ENCODE measurements at places on chromosomes 5 and 9.

DNA sequence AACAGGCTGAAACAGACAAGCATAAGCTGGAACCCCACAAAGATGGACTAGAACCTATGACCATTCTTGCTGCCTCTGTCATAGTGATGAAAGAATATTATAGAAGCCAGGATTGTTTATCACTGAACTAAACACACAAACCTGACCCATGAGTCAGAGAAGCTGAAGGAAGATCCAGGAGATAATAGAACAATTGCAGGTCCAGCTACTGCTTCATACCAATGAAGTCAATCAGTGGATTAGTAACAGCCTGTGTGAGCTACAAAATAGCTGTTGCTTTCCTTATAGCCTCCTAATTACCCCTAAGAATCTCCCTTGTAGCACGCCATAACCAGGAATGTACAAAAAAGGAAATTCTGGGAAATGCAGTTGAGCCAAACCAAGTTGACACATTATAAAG is 459.9 kb upstream of the ZNF462 start:
- no peak for DNase-seq

DNA sequence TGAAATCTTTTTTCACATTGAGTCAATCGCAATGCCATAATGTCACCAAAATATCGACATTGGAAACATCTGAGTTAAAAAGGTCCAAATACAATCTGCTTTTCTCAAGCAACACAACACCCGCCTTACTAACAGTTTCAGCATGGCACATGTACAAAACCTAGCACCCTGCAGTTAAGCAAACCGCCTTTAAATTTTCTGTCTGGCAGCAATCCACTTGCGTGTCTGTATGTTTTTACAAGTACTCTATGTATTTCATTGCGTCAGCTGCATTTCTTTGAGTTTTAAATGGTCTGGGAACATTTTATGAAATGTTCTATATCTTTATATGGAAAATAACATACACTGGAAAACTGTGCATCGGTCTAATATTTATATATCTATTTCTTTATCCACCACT is 134.6 kb downstream of the DENND1A start:
- no peak for DNase-seq

DNA sequence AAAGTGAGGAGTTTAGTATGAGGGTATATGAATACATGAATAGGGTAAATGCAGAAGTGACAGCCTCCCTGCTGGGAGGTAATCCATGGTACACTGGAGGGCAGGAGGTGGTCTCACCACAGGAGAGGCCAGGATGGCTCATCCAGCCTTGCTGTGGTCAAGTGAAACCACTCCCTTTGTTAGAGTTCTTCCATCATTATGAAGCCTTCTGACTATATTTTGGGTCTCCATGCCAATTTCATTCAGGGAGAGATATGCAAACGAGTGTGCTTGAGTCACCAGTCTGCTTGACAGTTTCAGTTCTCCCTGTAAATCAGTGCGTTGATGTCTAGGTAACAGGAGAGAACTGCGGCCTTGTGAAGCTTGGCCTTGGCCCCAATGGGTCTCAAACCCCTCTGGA is 16.4 kb downstream of the PPP3R2 start:
- DNase-seq: no peak

DNA sequence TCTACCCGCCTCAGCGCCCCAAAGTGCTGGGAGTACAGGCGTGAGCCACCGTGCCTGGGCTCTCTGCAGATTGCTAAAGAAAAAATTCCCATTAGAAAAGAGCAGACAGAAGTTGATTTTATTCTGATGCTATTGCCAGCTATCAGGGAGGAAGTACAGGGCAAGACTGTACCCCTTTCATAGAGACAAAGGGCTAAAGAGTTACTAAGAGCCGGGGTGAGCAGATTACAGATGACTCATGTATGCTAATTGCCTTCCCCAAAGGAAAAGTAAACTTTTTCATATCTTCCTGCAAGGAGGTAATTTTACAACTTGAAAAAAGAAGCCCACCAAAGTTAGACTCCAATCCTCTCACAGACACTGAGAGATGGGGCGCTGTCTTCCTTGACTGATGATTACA is 42.3 kb upstream of the MCTP1 start:
- no peak for DNase-seq

- no peak for DNase-seq
These were observed 8.3 kb upstream of the SEPTIN8 start for GRCh38 chr5:132785365-132785764.

DNA sequence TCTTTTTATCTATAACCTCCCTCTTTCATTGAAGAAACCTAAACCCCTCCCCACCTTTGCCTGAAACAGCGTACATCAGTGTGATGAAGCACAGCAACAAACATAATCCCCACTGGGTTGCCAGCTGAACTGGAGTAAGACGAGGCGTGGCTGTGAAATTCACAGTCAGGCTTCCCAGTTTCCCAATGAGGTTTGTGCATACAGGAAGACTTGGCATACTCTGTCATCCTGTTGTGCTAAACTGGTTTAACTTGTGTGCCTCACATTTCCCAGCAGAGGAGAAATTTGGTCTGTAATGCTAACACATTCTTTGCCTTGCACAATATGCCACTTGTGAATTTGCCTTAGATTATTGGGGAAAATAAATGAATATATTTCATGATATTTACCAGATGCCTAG is 121.5 kb downstream of the SV2C start:
- no peak for DNase-seq

GRCh38 chr9:35273591-35273990 is 111.8 kb downstream of the UNC13B start:
- no peak for DNase-seq

DNA sequence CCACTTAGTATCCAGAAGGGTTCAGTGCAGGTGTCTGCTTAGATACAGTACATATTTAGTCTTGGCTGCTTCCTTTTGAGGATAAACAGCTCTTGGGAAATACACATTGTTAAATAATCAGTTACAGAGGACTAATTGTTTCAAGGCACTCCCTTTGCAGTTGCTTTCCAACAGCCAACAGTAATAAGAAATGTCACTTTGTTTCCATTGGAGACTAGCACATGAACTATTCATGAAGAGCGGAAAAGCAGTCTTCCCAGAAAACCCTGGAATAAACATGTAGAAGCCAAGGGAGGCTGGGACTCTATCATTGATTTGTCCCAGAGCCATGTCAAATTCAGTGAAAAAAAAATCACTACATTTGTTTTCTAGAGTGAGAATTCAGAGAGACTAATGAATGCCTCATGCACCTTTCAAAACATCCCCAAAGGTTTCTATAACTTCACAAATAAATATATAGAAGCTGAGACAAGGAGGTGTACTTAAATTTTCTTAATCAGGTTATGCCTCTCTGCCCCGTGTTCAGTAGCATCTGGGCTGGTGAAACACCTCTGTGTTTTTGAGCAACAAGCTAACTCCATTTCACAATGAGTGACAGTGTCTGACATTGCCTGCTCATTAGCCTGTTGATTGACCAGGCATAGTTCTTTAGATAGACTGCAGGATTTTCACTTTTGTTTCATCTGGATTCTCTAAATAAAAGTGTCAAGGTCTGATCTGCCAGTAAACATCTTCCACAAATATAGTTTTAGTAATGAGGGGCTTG is 271.5 kb downstream of the ARRDC3 start:
- no peak for DNase-seq

GRCh38 chr9:23829580-23830475 is 3.8 kb upstream of the ELAVL2 start:
- DNase-seq: no peak

GRCh38 chr5:177162379-177162778 is 28.8 kb downstream of the NSD1 start:
- DNase-seq: no peak

DNA sequence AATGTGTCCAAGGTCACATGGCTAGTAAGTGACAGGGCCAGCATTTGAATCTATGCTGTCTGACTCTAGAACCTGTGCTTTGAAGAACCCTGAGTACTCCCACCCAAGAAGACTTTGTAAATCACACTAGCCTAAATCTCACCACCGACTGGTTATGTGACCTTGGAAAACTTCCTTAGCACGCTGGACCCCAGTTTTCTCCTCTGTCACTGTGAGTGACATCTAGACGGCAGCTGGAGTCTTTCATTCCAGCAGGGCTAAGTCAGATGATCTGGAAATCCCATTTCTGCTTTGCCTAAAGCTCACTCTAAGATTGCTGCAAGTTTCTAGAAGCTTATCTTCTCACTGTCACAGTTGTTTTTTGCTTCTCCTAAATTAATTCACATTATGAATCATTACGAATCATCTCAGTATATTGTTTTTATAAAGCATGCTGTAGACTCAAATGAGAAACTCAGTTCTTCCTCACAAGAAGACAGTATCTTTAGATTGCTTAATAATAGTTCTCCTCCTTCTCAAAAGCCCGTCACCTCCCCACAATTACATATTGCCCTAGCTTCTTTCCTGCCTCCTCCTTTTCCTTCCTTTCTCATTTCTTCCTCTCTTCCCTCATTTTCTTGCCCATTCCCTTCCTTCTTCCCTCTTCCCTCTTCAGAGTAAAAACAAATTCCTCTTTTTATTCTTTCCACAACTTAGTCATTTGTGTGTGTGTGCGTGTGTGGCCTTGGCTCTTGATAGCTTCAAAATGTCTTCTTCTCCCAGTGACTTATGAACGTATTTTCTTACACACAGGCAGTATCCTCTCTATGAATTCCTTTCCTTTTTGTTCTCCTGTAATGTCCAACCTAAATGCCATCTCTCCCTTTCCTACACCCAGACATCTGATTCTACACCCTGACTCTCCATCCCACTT is 16.8 kb downstream of the ALDOB start:
- no peak for DNase-seq
